ENCODE measurements at places on chromosomes 1 and 21. TPM values are rescaled to one million over a fixed set of nuclear protein-coding genes. Genes with fewer than 3 reads are reported as not detected.

Gene SCMH1
- 55.9 TPM for total RNA-seq

Gene RNF115
- 16.5 TPM for total RNA-seq

Gene CFAP141
- total RNA-seq: not detected

Gene TMOD4
- not detected for total RNA-seq

DNA sequence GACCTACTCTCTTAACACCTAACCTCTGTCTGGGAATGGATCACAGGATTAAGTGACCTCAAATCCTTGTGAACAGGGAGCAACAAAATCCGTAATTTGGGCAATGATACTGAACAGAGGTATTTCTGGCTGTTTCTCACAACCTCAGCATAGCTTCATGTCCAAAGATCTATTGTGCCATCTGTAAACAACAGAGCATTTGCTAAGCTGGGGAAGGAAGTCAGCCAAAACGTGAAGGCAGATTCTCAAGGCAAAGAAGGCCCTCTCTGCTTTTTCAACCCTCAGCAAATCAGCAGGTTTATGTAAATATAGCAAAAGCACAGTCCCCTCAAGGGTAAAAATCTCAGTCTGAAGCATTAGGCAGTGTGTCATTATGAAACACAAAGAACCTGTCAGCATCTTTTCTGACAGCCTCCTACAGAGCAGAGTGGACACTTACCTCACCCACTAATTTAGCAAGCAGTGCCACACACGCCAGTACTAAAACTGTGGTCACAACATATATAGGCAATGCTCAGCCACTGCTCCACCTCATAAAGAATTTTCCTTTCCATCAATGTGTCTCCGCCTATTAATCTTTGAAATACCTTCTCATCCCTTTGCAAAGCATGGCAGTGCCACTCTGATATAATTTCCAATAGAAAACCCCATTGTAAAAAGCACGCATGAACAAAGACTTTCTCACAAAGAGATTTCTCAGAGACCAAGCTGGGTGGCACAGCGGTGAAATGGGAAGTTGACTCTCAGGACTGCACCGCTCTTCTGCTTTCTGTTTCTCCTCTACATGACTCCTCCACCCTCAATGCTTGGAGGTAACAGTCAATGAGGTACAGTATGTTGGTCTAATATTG is 188.0 kb downstream of the RERE start:
- peaks cover 8% of the 10 kb centered on the region for H3K4me1 ChIP-seq
- H3K4me3 ChIP-seq: no peak overlapping the region
- H3K27ac ChIP-seq: no peak overlapping the region
- no peaks in the 10 kb centered on the region for H3K27me3 ChIP-seq
- no peak for DNase-seq

DNA sequence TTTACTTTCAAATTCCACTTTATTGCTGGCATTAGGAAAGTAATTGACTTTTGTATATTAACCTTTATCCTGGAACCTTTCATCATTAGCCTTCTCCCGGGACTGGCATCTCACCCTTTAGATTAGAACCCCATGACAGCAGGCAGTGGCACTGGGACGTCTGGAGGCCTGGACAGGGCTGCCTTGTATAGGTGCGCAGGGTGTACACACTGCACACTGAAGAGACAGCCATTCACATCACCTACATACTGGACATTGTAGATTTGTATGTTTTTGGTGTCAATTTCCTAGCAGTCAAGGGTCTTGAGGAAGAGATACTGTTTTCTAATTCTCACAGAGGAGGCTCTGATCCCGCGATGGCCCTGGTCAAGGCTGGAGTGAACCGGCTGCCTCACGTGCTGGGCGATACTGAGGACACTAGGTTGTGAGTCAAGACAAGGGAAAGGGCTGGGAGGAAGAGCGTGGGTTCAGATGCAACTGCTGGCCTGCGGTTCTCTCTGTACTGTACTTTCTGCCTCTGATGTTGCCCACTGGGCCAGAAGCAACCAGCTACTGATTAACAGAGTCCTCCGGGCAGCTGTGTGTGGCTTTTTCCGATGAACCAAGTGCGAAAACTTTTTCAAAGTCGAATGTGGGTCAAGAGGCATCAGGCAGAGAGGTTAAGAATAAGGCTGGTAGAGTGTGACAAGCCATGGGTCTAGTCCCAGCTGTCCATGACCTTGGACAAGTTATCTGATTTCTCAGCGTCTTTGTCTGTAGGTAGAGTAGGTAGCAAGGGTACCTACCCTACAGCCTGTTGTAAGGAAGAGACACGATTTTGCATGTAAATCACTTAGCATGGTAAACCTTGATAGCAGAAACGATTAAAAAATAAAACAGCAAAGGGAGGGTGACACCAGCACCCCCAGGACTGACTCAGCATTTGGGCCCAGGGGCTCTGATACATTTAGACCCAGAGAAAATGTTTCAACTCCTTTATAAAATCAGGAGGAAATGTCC is 38.2 kb upstream of the SLC25A33 start:
- no peak for DNase-seq
- H3K27me3 ChIP-seq: no peaks in the 10 kb centered on the region
- peaks cover 4% of the 10 kb centered on the region for H3K4me1 ChIP-seq
- no peaks in the 10 kb centered on the region for H3K36me3 ChIP-seq
- H3K27ac ChIP-seq: no peak overlapping the region

GRCh38 chr1:234710381-234710780 is 100.4 kb upstream of the IRF2BP2 start:
- H3K4me1 ChIP-seq: peaks cover under 1% of the 10 kb centered on the region
- no peaks in the 10 kb centered on the region for H3K36me3 ChIP-seq
- peak; percentile 55 for DNase-seq

GRCh38 chr1:84345220-84345619 is 43.7 kb downstream of the SAMD13 start:
- no peaks in the 10 kb centered on the region for H3K4me1 ChIP-seq
- H3K27me3 ChIP-seq: no peaks in the 10 kb centered on the region
- no peaks in the 10 kb centered on the region for H3K36me3 ChIP-seq
- no peak overlapping the region for H3K27ac ChIP-seq
- no peak for DNase-seq

DNA sequence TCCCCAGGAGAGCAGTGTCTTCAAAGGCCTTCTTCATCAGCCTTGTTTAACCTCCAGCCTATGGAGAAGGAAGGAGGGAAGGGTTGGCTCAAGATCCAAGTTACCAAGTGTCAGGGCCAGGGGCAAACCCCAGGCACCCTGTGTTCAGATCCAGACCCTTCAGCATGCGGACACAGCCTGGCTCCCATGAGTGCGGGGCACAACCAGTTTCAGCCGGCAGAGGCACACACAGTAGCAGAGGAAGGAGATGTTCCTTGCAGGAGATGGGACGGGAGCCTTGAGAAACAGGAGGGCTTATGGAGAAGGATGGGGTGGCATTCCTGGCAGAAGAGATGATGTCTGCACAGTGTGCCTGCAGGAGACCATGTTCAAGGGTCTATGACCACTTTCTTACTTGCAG is 161.7 kb upstream of the EDN2 start:
- no peaks in the 10 kb centered on the region for H3K4me1 ChIP-seq
- no peak overlapping the region for H3K4me3 ChIP-seq
- no peaks in the 10 kb centered on the region for H3K27me3 ChIP-seq
- H3K36me3 ChIP-seq: no peaks in the 10 kb centered on the region
- DNase-seq: peak; percentile 28

GRCh38 chr1:14649976-14650375 is 51.5 kb downstream of the KAZN start:
- no peak overlapping the region for H3K4me3 ChIP-seq
- DNase-seq: no peak
- H3K27ac ChIP-seq: no peak overlapping the region
- no peaks in the 10 kb centered on the region for H3K36me3 ChIP-seq

GRCh38 chr1:234244482-234244881 is 128.8 kb upstream of the COA6 start:
- DNase-seq: no peak
- no peaks in the 10 kb centered on the region for H3K4me1 ChIP-seq
- H3K36me3 ChIP-seq: no peaks in the 10 kb centered on the region
- H3K27me3 ChIP-seq: no peaks in the 10 kb centered on the region

- no peak for DNase-seq
- no peaks in the 10 kb centered on the region for H3K36me3 ChIP-seq
- H3K4me3 ChIP-seq: no peak overlapping the region
- no peak overlapping the region for H3K27ac ChIP-seq
Measured at GRCh38 chr1:30460661-30461060, 262.7 kb downstream of the MATN1 start.

DNA sequence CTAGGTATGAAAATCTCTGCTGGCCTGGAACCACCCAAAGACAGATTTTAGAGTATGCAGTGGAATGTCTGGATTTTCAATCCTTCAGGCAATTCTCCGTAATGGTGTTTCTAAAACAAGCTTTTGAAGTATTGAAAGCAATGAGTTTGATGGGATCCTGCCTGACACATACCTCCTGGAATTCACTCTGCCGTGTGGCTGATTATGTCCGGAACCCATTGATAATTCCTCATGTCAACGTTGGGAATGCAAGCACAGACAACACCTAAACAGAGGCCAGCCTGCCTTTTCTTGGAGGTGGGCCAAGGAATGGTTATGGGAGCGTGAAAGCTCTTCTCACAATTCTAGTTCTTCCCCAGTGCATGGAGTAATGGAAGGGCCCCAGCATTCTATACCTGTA is 168.9 kb upstream of the HMCN1 start:
- no peak overlapping the region for H3K4me3 ChIP-seq
- no peaks in the 10 kb centered on the region for H3K4me1 ChIP-seq
- H3K36me3 ChIP-seq: no peaks in the 10 kb centered on the region
- no peaks in the 10 kb centered on the region for H3K27me3 ChIP-seq
- H3K27ac ChIP-seq: no peak overlapping the region

DNA sequence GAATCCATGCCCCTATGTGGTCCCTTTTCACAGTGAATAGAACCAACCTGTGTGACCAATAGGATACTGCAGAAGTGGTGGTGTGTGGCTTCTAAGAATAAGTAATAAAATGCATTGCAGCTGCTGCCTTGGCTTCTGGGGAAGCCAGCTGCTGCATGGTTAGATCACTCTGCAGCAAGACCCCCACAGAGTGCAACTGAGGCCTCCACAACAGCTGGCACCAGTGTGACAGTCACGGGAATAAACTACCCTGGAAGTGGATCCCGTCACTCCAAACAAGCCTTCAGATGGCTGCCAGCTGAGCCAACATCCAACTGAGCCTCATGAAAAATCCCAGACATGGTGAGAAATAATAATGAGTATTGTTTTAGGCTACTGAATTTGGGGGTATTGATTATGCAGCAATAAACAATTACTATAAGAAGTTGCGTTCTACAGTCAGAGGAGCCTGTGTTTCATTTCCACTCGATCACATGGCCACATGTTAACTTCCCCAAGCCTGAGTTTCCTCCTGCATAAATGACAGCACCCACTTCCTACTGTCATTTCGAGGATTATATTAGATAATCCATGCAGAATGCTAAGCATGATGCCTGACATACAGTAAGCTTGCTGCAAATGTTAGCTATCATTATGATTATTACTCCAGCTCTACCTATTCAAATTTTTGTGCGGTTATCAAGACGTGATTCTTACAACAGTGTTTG is 20.8 kb upstream of the COG2 start:
- H3K4me1 ChIP-seq: no peaks in the 10 kb centered on the region
- H3K4me3 ChIP-seq: no peak overlapping the region
- no peaks in the 10 kb centered on the region for H3K27me3 ChIP-seq
- H3K36me3 ChIP-seq: no peaks in the 10 kb centered on the region
- no peak for DNase-seq
- H3K27ac ChIP-seq: no peak overlapping the region

DNA sequence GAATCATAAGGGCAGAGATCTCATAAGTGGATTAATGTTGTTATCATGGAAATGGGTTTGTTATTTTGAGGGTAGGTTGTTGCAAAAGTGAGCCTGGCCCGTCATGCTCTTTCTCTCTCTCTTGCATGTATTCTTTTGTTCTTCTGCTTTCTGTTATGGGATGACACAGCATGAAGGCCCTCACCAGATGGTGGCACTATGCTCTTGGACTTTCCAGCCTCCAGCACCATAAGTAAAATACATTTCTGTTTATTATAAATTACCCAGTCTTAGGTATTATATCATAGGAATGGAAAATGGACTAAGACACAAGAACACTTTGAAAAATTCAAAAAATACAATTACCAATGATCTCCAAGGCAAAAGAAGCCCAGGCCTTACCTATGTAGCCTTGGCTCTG is 676.1 kb downstream of the PTPRU start:
- no peaks in the 10 kb centered on the region for H3K36me3 ChIP-seq
- no peak overlapping the region for H3K4me3 ChIP-seq
- no peaks in the 10 kb centered on the region for H3K27me3 ChIP-seq
- no peaks in the 10 kb centered on the region for H3K4me1 ChIP-seq
- DNase-seq: no peak
- no peak overlapping the region for H3K27ac ChIP-seq

GRCh38 chr1:76426606-76427005 is 352.1 kb downstream of the ST6GALNAC3 start:
- no peak overlapping the region for H3K4me3 ChIP-seq
- no peak overlapping the region for H3K27ac ChIP-seq
- H3K27me3 ChIP-seq: no peaks in the 10 kb centered on the region

DNA sequence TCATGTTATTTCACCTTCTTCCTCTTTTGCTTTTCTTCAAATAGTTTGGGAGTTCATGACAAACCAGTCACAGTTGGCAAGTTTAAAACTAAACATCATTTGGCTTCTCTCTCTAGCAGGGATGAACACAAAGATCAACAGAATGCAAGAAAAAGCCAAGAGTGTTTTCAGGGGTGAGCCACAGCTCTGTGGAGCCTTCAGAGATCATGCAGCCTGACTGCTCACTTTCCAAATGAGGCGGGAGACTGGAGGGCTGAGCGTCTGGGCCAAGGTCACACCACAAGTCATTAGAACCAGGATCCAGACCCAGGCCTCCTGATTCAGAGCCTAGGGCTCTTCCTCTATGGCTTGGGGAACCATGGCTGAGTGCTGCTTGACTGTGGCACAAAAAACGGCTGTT is 2.7 kb downstream of the DPT start:
- H3K4me3 ChIP-seq: no peak overlapping the region
- H3K27ac ChIP-seq: no peak overlapping the region
- H3K4me1 ChIP-seq: no peaks in the 10 kb centered on the region
- no peaks in the 10 kb centered on the region for H3K27me3 ChIP-seq

- DNase-seq: no peak
- no peak overlapping the region for H3K4me3 ChIP-seq
- no peak overlapping the region for H3K27ac ChIP-seq
- H3K4me1 ChIP-seq: no peaks in the 10 kb centered on the region
Measured at GRCh38 chr1:112522621-112523020, 13.9 kb downstream of the WNT2B start.

DNA sequence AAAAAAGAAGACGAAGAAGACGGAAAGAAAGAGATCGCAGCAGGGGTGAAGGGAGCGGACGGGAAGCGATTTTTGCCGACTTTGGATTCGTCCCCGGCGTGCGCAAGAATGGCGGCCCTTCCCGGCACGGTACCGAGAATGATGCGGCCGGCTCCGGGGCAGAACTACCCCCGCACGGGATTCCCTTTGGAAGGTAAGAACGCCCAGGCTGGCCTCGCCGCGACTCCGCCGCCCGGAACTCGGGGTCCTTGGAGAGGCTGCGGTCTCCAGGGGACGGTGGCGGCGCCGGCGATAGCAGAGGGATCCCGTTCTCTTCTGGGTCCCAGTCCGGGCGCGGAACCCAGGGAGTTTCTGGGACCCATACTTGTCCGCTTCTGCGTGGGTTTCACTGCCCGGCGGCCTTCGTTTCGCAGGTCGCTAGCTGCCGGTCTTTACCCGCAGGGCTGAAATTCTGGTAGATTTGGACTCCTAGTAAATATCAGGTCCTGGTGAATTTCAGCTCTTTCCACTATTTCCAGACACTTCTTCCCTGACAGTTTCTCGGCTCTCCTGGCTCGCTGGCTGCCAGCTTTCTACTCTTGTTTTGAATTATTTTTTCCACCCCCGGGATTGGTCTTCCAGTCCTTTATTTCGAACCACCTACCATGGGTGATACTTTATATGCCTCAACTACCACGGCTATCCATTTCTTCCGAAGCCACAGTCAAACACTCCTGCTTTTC is 1.0 kb downstream of the PAX7 start:
- no peaks in the 10 kb centered on the region for H3K36me3 ChIP-seq
- peak overlapping the region; percentile 3 for H3K4me3 ChIP-seq
- no peak for DNase-seq
